Stimulated activated CD4-positive, alpha-beta T cell treated with anti-CD3 and anti-CD28 coated beads, Interleukin-12 subunit alpha, Interleukin-12 subunit beta, amount 100 ng/mL, for 24 hours (primary cell): ENCODE measurements at places on chromosomes 12 and 14.

GRCh38 chr14:103101257-103101962, 6.9 kb downstream of the EXOC3L4 start:
- no peak for DNase-seq

DNA sequence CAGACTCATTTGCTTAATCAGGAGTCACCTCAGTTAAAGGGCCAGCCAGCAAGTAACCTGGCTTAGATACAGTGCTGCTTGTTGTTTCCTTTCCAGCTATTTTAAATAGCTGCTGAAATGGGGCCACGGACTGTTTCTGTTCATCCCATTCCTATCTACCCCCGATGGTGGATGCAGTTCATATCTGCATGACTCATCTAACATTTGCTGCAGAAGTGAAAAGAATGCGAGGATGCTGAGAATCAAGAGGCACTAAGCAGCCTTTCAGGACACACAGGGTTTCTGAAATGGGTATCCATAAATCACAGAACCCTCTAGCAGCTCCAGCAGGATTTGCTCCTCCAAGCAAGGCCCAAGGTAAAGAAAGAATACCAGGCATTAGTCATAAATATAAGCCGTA, 60.2 kb upstream of the RTRAF start:
- no peak for DNase-seq

DNA sequence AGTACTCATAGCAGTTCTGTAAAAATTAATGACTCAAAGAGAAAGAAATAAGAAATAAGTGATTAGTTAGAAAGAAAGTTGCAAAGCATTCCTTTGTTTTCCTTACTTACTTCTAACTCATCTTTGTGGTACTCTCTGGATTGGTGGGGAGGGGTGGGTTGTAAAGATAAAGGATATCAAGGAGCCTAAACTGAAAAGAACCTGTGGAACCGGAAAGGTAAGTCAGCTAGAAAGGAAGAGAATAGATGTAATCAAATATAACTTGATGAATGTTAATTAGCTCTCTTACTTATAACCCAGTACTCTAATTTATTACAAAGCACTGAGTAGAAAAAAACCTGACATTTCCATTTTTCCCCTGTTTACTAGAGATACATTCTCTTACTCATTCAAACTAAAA, 37.5 kb upstream of the KRR1 start:
- DNase-seq: no peak

DNA sequence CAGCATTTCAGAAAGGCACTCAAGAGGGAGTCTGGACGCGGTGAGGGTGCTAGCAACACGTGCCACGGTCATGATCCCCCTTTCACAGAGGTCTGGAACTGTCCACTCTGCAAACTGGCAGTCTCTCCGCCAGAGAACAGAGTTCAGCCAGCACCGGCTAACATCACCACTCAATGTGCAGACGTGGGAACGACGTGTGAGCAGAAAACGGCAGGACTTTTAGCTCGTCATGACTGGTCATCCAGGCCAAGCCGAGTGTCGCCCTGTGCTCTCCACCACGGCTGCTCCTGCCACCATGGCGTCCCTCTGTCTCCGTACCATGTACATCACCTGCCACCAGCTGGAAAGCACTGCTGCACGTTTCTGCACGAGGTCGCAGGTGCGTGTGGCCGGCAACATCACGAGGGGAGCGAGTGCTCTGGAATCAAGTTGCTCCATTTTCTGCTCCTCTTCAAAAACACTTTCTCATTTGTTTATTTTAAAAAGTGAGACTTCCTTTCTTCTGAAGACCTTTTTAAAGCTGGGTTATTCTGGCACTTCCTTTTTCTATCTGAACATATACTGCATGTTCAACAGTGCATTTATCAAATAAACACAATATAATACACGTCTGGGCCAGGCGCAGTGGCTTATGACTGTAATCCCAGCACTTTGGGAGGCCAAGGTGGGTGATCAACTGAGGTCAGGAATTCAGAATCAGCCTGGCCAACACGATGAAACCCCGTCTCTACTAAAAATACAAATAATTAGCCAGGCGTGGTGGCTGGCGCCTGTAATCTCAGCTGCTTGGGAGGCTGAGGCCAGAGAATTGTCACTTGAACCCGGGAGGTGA, 28.0 kb downstream of the SLC15A4 start:
- no peak for DNase-seq

GRCh38 chr12:83346333-83346732, 659.6 kb downstream of the TMTC2 start:
- DNase-seq: no peak

- no peak for DNase-seq
Observed at GRCh38 chr14:61520576-61520975, 174.7 kb upstream of the HIF1A start.

GRCh38 chr12:4223273-4223845, 50.2 kb upstream of the CCND2 start:
- DNase-seq: no peak

- no peak for DNase-seq
Observed at GRCh38 chr12:124437121-124437520, 130.3 kb downstream of the NCOR2 start.

GRCh38 chr12:49403971-49404450, 36.7 kb downstream of the SPATS2 start:
- DNase-seq: no peak

DNA sequence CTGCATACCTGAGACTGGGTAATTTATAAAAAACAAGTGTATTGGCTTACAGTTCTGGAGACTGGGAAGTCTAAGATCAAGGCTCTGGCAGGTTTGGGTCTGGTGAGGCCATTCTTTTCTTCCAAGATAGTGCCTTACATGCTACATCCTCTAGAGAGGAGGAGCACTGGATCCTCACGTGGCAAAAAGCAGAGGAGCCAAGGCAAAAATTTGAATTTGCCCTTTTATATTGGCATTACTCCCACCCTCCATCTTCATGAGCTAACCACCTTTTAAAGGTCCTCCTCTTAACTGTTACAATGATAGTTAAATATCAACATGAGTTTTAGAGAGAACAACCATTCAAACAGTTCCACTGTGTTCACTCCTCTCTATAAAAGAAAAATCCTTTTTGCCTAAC, 286.3 kb upstream of the SEL1L start:
- DNase-seq: no peak

DNA sequence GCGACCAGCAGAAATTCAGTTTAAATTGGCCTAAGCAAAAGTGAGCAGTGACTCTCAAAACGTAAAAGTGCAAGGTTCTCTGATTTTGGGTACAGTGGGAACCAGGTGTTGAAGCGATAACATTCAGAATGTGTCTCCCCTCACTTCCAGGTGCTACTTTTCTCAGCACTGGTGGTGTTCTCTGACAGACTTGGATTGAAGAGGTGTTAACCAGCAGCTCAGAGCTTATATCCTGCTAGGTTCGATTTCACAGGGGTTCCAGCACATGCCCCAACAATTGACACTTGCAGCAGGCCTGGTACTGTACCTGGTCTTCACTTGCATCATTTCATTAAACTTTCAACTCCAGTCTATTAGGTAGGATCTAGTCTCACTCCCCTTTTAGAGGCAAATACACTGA, 680.2 kb downstream of the VRK1 start:
- DNase-seq: no peak

GRCh38 chr12:98754095-98754494, 109.0 kb downstream of the APAF1 start:
- no peak for DNase-seq

DNA sequence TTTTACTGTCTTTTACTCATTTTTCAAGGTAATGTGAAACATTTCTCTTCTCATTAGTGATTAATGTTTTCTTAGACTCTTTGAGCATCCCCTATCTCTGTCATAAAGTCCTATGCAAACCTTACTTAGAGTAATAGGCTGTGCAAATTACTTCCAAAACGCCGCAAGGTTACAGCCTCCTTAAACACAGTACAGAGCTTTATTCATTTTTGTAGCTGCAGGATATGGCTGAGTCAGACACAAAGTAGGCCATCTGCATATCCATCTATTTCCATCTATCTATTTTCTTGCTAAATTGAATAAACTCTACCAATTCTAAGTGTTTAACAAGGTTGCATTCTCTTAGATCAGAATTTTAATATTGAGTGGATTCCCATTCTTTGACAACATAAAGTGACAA, 335.6 kb upstream of the SLC16A7 start:
- DNase-seq: no peak
